ENCODE measurements at places on chromosomes 4 and X. TPM values are rescaled to one million over a fixed set of nuclear protein-coding genes. Genes with fewer than 3 reads are reported as not detected.

- no peaks in the 10 kb centered on the region for H3K36me3 ChIP-seq
- no peak for DNase-seq
- H3K4me3 ChIP-seq, result no peak overlapping the region
- H3K27ac ChIP-seq, result no peak overlapping the region
- no peaks in the 10 kb centered on the region for H3K4me1 ChIP-seq
Observed at GRCh38 chrX:99782516-99783040, 627.5 kb downstream of the PCDH19 start.

- peaks cover 64% of the 10 kb centered on the region for H3K4me1 ChIP-seq
- peak overlapping the region; percentile 15 for H3K27ac ChIP-seq
- no peak overlapping the region for H3K4me3 ChIP-seq
Observed at GRCh38 chr4:38677441-38677840, 13.4 kb downstream of the KLF3 start.

Gene GYPA
- total RNA-seq, result not detected

GRCh38 chrX:29044423-29045184, 457.4 kb downstream of the IL1RAPL1 start:
- no peak overlapping the region for H3K4me3 ChIP-seq
- H3K27me3 ChIP-seq, result no peaks in the 10 kb centered on the region
- no peaks in the 10 kb centered on the region for H3K4me1 ChIP-seq
- no peaks in the 10 kb centered on the region for H3K36me3 ChIP-seq

Gene FAM241A
- 3.4 TPM for total RNA-seq

Gene SPANXC
- not detected for total RNA-seq

GRCh38 chrX:20322887-20323286, 56.2 kb upstream of the RPS6KA3 start:
- no peaks in the 10 kb centered on the region for H3K36me3 ChIP-seq
- H3K4me1 ChIP-seq, result no peaks in the 10 kb centered on the region
- DNase-seq, result no peak

DNA sequence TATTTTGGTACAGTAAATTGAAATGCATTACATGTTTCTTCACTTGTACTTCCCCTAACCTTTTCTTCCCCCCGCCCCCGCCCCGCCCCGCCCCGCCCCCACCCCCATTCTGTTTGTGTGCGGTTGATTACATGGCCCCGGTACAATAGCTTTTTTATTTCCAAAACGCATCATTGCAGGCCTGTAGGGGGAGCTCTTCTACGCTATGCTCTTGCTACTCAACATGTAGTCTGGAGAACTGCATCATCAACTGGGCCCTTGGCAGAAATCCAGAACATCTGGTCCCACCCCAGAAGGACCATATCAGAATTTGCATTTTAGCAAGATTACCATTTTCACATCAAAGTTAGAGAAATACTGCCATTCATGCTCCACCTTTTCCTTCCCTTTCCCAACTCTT, 333.3 kb upstream of the DDX53 start:
- no peaks in the 10 kb centered on the region for H3K36me3 ChIP-seq
- no peak overlapping the region for H3K27ac ChIP-seq
- H3K27me3 ChIP-seq, result no peaks in the 10 kb centered on the region
- peak; percentile 3 for DNase-seq
- no peak overlapping the region for H3K4me3 ChIP-seq

Gene RTL3
- 0.54 TPM for total RNA-seq

- no peak overlapping the region for H3K4me3 ChIP-seq
- no peaks in the 10 kb centered on the region for H3K27me3 ChIP-seq
- no peak overlapping the region for H3K27ac ChIP-seq
- no peak for DNase-seq
- H3K36me3 ChIP-seq, result no peaks in the 10 kb centered on the region
- no peaks in the 10 kb centered on the region for H3K4me1 ChIP-seq
Observed at GRCh38 chr4:77178560-77178959, 21.6 kb downstream of the CCNG2 start.

Gene KCNE5
- total RNA-seq, result not detected

- H3K27ac ChIP-seq, result no peak overlapping the region
- no peaks in the 10 kb centered on the region for H3K4me1 ChIP-seq
- H3K4me3 ChIP-seq, result no peak overlapping the region
- H3K27me3 ChIP-seq, result no peaks in the 10 kb centered on the region
Observed at GRCh38 chrX:147072747-147073146, 258.2 kb upstream of the CXorf51A start.

GRCh38 chrX:6738518-6739470, 203.9 kb upstream of the VCX3A start:
- DNase-seq, result no peak
- H3K27me3 ChIP-seq, result no peaks in the 10 kb centered on the region
- no peaks in the 10 kb centered on the region for H3K4me1 ChIP-seq
- no peak overlapping the region for H3K27ac ChIP-seq
- no peaks in the 10 kb centered on the region for H3K36me3 ChIP-seq

GRCh38 chr4:88356771-88357170, 21.9 kb upstream of the HERC6 start:
- H3K36me3 ChIP-seq, result no peaks in the 10 kb centered on the region
- no peak overlapping the region for H3K27ac ChIP-seq
- H3K4me1 ChIP-seq, result no peaks in the 10 kb centered on the region

- no peak overlapping the region for H3K27ac ChIP-seq
- H3K4me1 ChIP-seq, result no peaks in the 10 kb centered on the region
- no peaks in the 10 kb centered on the region for H3K27me3 ChIP-seq
- H3K4me3 ChIP-seq, result no peak overlapping the region
Observed at GRCh38 chr4:142567620-142568451, 278.3 kb downstream of the INPP4B start.

DNA sequence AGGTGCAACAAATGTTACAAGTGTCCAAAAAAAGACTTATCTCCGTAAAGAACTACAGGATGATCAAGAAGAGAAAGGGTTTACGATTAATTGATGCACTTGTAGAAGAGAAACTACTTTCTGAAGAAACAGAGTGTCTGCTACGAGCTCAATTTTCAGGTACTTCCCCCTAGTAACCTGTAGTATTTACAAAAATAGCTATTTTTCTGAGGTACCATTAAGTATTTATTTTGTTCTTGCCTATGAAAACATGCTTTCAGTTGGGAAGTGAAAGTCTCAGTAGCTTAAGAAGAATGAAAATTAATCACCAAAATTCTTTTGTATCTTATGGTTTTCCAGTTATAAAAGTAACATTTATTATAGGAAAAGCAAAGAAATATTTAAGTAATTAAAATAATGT, 5.9 kb downstream of the THAP9 start:
- DNase-seq, result no peak
- H3K27ac ChIP-seq, result no peak overlapping the region
- no peak overlapping the region for H3K4me3 ChIP-seq
- H3K4me1 ChIP-seq, result no peaks in the 10 kb centered on the region

GRCh38 chr4:152619556-152619955, 60.2 kb downstream of the TMEM154 start:
- H3K4me3 ChIP-seq, result no peak overlapping the region
- H3K36me3 ChIP-seq, result no peaks in the 10 kb centered on the region
- H3K27me3 ChIP-seq, result no peaks in the 10 kb centered on the region
- peaks cover 11% of the 10 kb centered on the region for H3K4me1 ChIP-seq
- DNase-seq, result no peak

DNA sequence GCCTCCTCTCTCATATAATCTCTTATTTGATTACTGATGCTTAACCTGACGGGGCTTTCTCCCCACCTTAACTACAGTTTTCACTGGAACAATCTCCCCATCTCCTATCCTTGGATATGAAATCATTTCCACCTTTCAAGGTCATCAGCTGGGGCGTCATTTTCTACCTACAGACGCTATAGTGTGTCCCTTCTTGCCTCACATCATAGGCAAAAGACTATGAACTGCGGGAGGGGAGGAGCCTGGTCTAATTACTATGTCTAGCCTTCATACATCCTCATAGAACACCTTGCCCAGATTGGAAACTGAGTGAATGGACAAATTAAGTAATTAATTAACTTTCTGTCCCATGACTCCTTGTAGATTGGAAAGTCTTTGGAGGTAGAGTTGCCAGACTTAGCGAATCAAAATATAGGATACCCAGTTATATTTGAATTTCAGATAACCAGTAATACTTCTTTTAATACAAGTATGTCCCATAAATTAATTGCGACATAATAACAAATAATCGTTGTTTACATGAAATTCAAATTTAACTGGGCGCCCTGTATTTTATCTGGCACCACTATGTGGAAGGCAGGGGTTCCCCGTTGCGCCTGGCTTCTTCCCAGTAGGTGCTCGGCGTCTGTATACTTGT, 752 bp upstream of the ATP6AP2 start:
- no peaks in the 10 kb centered on the region for H3K36me3 ChIP-seq
- H3K27ac ChIP-seq, result peak overlapping the region; percentile 76
- no peaks in the 10 kb centered on the region for H3K27me3 ChIP-seq
- peaks cover 7% of the 10 kb centered on the region for H3K4me1 ChIP-seq
- DNase-seq, result no peak

Gene EDA
- 17.9 TPM for total RNA-seq

- H3K4me1 ChIP-seq, result no peaks in the 10 kb centered on the region
- DNase-seq, result no peak
- no peaks in the 10 kb centered on the region for H3K27me3 ChIP-seq
- H3K27ac ChIP-seq, result no peak overlapping the region
- no peak overlapping the region for H3K4me3 ChIP-seq
Observed at GRCh38 chrX:29726811-29727210, 488.6 kb upstream of the MAGEB2 start.

GRCh38 chrX:14344172-14344940, 185.0 kb upstream of the GLRA2 start:
- H3K36me3 ChIP-seq, result no peaks in the 10 kb centered on the region
- H3K4me3 ChIP-seq, result no peak overlapping the region

GRCh38 chrX:31679861-31680260, 608.0 kb upstream of the FTHL17 start:
- DNase-seq, result no peak
- no peaks in the 10 kb centered on the region for H3K27me3 ChIP-seq
- H3K27ac ChIP-seq, result no peak overlapping the region

DNA sequence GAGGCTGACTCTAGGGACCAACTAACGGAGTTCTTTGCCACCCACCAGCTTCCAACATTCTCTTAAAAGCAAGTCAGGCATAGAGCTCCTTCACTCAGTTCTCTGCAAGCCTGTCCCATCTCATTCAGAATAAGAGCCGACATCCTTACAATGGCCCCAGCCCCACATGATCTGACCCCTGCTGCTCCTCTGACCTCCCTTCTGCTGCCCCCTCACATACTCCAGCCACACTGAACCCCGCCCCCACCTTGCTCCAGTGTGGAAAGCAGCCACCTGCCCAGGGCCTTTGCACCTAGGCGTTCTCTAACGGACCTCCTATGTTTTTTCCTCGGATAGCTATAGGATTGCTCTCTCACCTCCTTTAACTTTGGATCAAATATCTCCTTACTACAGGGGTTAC, 143.2 kb upstream of the ETNPPL start:
- no peaks in the 10 kb centered on the region for H3K27me3 ChIP-seq
- no peak overlapping the region for H3K27ac ChIP-seq
- H3K4me1 ChIP-seq, result no peaks in the 10 kb centered on the region
- H3K4me3 ChIP-seq, result no peak overlapping the region

DNA sequence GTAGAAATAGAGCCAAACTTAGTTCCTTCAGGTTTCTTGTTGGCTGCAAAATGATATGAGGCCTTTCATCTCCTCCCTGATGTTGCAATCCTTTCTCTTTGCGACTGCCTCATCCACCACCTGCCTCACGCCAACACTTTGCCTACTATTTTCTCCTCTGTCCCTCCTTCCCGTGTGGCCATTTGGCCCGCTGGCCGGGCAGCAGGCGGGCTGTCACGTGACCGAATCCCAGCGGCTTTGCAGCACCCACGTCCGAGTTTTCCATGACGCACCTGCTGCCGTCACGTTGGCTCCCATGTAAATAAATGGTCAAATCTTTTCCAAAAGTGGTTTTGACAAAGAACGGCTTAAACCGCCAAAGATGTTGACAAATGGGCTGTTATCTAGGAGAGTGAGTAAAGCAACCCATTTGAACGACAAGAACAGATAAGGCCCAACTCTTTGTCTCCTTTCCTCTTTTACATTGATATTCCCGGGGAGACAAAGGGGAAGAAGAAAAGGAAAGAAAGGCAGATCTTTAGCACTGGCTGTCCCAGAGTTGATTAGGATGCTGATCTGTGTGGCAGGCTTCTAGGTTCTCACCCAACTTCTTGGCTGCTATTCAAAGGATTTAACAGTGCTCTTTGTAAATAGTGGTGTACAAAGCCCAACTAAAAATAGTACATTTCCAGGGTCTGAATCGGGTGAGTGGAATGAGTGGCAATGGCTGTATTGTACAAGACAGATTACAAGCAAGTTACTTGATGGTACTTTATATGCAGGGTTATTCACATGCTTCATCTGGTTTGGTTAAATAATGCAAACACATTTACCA, 174.2 kb upstream of the JADE1 start:
- no peaks in the 10 kb centered on the region for H3K27me3 ChIP-seq
- no peaks in the 10 kb centered on the region for H3K36me3 ChIP-seq
- peaks cover 23% of the 10 kb centered on the region for H3K4me1 ChIP-seq
- peak; percentile 24 for DNase-seq
- H3K27ac ChIP-seq, result no peak overlapping the region

Gene MAP9
- total RNA-seq, result 12.1 TPM

DNA sequence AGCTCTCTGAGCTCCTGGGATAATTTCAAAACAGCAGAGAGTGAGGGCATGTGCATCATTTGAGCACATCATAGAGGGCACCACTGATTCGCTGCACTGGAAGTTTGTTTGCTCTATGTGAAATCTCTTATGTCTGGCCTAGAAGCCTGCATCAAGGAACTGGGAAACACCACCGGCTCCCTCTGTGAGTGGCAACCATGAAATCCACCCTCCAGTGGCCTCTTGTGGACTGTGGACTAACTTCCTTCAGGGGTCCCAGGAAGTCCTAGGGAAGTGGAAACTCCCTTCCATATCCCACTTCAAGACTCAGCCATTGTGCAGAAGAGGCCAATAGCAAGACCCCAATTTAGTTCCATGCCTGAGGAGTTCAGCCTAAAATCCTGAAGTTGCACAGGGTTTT, 48.0 kb upstream of the IGFBP7 start:
- H3K27ac ChIP-seq, result no peak overlapping the region
- H3K4me1 ChIP-seq, result no peaks in the 10 kb centered on the region
- H3K36me3 ChIP-seq, result no peaks in the 10 kb centered on the region

Gene SORCS2
- 4.8 TPM for total RNA-seq

DNA sequence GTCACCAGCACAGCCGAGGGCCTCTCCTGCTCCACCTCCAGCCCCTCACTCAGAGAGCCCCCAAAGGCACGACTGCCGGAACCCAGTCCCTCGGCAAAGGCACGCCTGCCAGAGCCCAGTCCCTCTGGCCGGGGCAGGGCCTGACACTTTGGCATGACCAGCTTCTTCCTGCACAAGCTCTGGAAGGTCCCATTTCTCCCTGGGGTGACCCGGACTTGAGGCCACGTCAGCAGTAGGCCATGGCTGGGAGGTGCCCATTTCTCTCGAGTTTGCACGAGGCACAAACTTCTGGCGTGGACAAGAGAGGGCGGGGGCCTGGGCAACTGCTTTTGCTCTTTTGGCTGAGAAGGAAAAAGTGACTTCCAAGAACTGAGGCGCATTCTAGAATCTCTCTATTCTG, 62.2 kb upstream of the GPR78 start:
- H3K36me3 ChIP-seq, result no peaks in the 10 kb centered on the region
- no peak for DNase-seq

Gene USP27X
- 2.3 TPM for total RNA-seq

DNA sequence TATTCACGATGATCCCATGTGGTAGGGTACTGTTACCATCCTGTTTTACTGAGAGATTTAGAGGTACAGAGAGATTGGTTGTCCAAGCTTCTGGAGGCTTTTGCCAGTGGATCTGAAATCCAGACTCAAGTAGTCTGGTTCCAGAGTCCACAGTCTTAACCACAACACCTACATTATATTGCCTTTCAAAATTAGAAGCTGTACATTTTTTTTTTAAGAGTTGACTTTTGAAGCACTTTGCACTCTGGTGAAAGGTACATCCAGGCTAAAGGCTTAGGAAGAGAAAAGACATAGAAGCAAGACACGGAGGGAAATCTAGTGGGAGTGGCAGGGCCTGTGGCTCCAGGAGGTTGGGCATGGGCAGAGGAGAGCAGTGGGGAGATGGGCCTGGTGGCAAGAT, 122.1 kb downstream of the AFF1 start:
- no peak for DNase-seq
- no peaks in the 10 kb centered on the region for H3K36me3 ChIP-seq
- H3K4me3 ChIP-seq, result no peak overlapping the region
- no peaks in the 10 kb centered on the region for H3K27me3 ChIP-seq

Data from thyroid gland (tissue), 4 donors.